ENCODE measurements at places on chromosomes 6 and 20.

- no peak for DNase-seq
Measured at GRCh38 chr6:42250274-42250931, 32.7 kb upstream of the MRPS10 start.

- DNase-seq: no peak
Measured at GRCh38 chr6:18491308-18492045, 104.3 kb downstream of the RNF144B start.

- no peak for DNase-seq
Measured at GRCh38 chr6:148398244-148398643, 55.6 kb downstream of the SASH1 start.

DNA sequence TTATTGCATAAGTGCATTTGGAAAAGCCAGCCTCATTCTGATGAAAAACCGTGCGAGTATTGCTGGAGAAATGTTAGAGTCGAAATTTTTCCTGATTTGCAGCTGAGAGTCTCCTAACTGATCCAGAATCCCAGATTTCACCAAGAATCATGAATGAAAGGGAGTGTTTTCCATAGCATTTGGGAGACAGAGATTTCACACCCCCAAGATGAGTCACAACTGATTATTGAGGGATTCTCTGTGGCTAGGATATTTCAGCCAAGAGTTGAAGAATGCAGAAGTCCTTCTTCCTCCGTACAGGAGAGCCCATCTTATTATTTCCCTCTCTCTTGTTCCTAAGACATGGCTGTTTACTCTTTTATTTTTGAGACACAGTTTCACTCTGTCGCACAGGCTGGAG lies 82.2 kb upstream of the SALL4 start:
- no peak for DNase-seq

DNA sequence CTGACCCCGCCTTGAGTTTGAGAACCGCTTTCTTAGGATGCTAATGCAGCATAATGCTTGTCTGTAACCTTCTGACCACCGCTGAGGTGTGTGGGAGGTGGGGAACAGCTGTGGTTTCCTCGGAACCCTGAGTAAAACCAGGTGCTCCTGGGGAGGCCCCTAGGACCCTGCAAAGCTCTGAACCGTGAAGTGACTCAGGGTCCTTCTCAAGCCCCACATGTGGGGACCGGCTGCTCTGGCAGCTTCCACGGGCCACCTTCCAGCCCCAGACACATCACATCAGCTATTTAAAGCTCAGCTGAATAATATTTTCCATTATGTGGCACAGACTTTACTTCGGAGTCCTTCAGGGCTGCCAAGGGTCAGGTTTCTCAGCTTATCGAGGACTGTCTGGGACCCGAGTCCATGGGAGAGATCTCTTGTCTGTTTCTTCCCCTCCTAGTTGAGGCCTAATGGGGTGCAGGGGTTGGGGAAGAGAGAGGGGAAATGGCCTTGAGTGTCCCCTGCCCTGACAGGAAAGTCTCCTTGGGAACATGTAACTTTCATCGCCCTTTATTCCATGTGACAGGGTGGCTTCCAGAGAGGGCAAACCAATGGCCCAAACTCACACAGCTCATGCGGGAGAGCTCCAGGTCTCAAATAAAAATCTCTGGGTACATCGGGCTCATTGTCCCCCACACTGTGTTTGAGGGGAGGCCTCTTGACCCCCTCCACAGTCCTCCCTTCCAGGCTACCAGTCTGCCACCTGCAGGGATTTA lies 186.1 kb upstream of the SLC24A3 start:
- DNase-seq: no peak

All from activated T-cell treated with anti-CD3 and anti-CD28 coated beads for 4 hours (primary cell).